ENCODE measurements at places on chromosomes 1 and 21.

- no peak for DNase-seq
Observed at GRCh38 chr1:162230096-162230495, 146.6 kb downstream of the SPATA46 start.

- DNase-seq, result no peak
Observed at GRCh38 chr1:25026730-25027450, 96.8 kb upstream of the RUNX3 start.

DNA sequence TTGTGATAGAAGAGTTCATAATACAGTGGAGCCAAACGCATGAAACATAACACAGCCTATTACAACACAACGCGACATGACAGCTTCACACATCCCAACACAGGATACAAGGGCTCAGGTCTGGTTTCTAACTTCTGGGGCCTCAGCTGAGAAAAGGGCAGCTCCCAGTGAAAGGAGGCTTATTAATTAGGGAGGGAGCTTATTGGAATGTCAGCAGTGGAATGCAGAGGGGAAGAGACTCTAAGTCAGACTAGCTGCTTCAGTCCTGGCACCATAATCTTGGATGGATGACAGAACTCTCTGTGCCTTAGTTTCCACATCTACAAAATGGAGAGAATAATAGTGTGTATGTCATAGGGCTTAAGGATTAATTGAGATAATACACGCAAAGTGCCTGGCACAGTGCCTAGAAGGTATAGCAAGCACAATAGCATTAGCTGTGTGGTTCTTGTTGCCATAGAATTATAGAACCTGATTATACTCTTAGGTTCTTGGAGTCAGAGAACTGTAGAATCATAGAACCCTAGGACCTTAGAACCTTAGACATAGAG, 22.7 kb upstream of the SLC2A1 start:
- no peak for DNase-seq

- no peak for DNase-seq
Observed at GRCh38 chr1:177858332-177858821, 111.5 kb downstream of the SEC16B start.

DNA sequence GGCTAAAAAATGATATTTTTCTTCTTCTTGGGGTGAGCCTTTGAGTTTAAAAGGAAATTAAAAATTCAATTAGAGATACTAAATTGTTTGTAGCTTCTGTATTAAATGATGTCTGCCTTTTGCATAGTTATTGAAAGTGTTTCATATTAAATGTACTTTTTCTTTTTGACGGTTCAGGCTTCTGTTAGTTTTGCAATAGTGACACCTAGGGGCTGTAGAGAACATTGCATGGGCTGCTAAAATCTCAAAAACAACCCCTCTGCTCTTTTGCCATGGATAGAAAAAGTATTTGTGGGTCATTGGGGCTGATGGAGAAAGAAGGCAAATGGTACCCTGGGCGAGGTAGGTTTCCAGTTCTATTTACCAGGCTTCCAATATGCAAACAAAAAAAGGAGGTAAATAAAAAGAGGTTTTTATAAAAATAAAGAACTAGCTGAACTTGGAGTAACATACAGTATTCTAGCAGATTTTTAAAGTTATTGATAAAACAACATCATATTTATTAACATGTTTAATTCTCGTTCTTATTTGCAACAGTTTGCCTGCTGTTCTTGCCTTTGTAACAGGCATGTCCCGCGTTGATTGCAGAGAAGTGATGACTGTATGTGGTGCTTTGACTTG, 115.4 kb upstream of the HOOK1 start:
- DNase-seq, result no peak

DNA sequence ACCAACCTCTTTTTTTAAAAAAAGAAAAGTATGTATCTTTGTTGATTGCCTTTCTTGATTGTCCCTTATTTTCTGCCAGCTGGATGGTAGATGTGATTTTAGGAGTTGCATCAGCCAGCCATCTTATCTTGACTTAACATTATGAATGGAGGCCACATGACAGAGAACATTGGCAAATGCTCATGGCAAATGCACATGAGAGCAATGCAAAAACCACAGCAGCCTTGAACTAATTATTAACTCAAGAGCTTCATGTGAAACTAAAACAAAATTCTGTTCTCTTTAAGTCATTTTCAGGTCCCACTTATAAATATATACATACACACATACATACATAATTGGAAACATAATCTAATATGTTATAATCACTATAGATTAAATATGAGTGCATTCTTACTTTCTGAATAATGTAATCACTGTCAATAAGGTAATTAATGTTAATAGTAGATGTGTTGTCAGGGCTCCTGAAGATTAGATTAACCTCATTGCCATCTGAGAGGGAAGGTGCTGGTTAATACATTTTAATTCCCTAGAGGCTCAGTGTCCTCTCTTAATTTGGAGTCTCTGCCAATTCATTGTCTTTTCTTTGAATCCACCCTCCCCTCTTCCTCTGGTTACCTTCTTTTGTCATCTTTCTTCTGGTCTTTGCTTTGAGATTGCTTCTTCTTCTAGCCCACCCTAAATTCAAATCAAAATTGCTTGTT, 962.2 kb downstream of the ADGRL2 start:
- DNase-seq, result no peak

Measured in activated gamma-delta T cell treated with Interleukin-2 at 50 U/mL for 16 hours (primary cell).